ENCODE measurements at places on chromosomes 1 and 21.

DNA sequence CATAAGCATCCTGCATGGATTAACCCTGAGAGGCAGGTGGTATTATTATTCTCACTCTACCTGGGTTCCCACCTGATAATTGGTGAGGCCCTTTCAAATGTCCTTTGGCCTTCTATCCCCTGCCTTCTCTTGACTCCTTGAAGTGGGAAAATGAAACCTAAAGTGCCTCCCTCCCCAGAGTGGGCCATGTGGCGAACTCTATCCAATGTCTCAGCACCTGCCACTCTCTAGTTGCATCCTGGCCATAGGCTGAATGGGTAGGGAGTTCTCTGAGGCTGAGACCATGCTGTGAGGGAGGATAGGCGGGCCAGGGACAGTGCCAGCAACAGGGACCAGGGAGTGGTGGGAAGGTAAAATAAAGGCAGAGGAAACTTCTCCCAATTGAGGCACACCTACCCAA, 35.3 kb downstream of the ELF3 start:
- DNase-seq: no peak

- peak; percentile 40 for DNase-seq
These were observed 68.1 kb downstream of the RPS6KA1 start for GRCh38 chr1:26597629-26598039.

- DNase-seq: no peak
These were observed 67.6 kb upstream of the NEK2 start for GRCh38 chr1:211742889-211743529.

GRCh38 chr1:218718206-218718605, 373.1 kb downstream of the TGFB2 start:
- DNase-seq: no peak

GRCh38 chr21:33300701-33301631, 23.8 kb upstream of the IFNAR1 start:
- no peak for DNase-seq

GRCh38 chr1:169877800-169878491, 15.8 kb downstream of the SCYL3 start:
- no peak for DNase-seq

DNA sequence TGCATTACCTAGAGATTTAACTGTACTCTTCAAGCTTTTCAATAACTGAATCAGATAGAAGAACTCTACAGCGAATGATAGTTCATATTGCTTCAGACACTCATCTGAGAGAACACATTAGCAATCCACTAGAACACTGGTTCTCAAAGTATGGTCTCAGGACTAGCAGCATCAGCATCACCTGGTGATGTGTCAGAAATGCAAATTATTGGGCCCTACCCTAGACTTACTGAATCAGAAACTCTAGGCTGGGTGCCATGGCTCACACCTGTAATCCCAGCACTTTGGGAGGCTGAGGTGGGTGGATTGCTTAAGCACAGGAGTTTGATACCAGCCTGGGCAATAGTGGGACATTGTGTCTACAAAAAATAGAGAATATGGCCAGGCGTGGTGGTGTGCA, 24.9 kb upstream of the GLIS1 start:
- DNase-seq: no peak

- no peak for DNase-seq
These were observed 124.8 kb upstream of the GRIK3 start for GRCh38 chr1:37159102-37159501.

GRCh38 chr1:27144920-27145661, 9.8 kb downstream of the SLC9A1 start:
- no peak for DNase-seq

DNA sequence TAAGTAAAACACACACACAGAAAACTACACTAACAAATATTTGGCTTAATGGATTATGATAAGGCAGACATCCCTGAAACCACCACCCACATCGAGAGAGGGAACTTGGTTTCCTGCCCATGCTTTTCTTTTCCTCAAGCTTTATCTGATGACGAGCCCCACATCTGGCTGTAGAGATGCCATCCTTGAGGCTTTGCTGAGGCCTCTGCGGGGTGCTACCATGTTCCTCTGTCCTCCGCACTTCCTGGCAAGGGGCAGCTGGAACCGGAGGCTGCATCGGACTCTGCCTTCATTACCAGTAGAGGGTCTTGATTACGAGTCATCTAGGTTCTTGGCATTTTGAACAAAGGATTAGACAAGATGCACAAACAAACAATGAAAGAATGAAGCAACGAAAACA, 21.7 kb upstream of the C1orf174 start:
- DNase-seq: no peak

GRCh38 chr1:27299385-27300271, 22.3 kb upstream of the TMEM222 start:
- DNase-seq: peak; percentile 78

DNA sequence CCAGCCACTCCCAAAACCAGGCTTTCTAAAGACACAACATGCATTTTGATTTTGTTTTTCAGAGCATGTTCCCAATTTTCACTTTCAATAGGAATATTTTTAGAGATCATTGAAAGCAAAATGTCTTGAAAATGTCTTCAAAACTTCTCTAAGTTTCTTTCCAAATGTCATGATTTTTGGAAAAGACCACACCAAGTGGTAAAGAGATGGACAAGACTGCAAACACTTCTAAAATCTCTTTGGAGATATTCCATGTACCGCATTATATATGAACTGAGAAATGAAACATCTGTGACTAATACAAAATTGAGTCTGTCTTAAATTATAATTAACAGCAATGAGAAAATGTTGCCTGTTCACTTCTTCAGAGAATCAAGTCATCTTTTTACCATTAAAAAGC, 418.0 kb upstream of the PKN2 start:
- DNase-seq: no peak

- DNase-seq: no peak
These were observed 406.2 kb downstream of the TGFB2 start for GRCh38 chr1:218751208-218751948.

- no peak for DNase-seq
These were observed 2.7 kb downstream of the POU2F1 start for GRCh38 chr1:167223144-167224103.

GRCh38 chr21:25420831-25421230, 186.4 kb downstream of the MRPL39 start:
- DNase-seq: no peak

DNA sequence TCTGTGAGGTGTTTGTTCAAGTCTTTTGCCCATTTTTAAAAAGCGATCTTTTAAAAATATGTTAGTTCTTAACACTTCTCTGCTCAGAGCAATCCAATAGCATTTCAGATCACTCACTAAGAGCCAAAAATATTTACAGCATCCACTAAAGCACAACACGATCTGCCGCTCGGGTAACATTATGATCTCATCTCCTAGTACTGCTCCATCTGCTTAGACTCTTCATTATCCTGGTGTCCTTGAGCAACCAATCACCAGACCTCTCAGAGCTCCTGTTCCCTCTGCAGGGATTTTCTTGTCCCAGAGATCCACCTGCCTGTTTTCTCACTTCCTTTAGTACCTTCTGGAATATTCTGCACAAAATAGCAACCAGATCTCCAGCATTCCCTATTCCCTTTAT, 235.3 kb upstream of the ESRRG start:
- DNase-seq: no peak

DNA sequence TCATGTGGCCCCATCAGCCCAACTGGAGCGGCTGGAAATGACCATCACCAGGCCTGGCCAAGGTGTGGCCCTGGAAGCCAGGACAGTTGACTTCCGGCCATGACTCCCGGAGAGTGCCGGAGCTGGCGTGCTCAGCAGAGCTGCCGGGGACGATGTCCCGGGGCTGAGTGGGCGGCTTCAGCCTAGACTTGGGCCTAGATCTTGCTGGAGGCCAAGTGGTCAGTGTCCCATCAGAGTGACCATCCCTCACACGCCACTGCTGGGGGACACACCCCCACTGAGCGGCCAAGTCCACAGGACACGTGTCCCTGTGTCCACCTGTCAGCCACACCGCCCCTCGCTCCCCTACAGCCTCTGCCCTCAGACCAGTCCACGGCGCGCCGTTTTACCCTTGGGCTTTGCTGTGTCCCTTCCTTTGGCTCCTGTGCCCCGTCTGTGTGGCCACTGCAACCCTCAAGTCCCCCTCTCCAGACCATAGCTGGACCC, 4.0 kb downstream of the FAAP20 start:
- no peak for DNase-seq

DNA sequence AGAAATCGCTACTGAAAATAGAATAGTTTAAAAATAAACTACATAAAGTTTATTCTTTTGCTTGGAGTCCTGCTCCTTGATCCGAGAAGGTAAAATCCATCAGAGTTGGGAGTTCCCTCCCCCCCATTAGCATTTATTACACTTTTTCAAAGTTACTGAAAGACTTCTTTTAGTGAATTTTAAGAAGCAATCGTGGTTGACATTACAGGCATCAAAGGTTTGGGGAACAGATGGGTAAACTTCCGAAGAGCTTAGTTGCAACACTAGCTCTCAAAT, 31.0 kb upstream of the NFIA start:
- no peak for DNase-seq

GRCh38 chr1:179327679-179328078, 34.1 kb downstream of the SOAT1 start:
- no peak for DNase-seq

DNA sequence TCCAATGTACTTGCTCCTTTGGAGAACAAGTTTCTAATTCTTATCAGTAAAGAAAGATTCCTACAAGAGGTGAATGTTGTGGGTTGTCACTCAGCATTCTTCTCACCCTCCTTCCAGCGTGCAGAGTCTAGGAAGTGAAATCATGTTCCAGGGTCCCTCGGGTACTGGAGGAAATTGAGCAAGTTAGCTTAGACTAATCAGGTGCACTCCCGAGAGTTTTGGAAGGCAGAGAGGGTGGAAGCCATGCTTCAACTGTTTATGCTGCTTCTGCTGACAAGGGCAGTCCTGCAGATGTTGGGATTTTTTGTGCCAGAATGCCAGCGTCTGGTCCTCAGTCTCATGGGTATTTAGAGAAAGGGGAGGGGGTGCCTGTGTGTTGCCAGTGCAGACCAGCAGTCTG, 5.3 kb upstream of the C1orf115 start:
- DNase-seq: no peak

- no peak for DNase-seq
These were observed 123.7 kb downstream of the S1PR1 start for GRCh38 chr1:101360506-101360905.

GRCh38 chr1:151852733-151853132, 779 bp downstream of the THEM5 start:
- no peak for DNase-seq

DNA sequence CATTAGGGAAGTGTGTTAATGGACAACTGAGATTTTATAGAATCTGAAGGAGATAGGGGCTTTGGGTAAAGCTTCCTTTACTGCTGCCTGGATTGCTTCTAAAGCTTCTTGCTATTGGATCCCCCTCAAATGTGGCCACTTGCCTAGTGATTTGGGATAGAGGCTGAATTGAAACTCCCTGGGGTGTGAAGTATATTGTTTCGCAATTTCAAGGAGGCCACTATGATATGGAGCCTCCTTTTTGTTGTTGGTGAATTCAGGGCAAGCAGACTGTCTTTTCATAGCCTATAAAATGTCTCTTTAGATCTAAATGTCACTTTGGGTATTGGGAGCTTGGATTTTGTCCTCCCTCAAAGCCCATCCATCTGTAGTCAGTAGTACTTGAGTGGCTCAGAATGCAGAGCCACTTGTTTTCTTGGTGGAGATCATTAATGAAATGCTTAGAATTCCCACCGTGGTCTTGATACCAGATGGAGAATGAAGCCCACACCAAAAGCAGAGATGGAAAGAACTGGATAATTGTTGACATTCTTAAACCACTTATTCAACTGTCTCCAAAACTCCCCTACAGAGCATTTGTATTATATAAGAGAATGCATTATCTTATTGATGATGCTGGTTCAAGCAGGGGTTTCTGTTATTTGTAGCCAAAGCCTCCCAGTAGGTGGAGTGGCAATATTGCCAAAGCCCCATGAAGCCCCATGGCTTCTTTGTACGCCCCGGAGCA, 144.3 kb upstream of the KCNE2 start:
- no peak for DNase-seq

- no peak for DNase-seq
These were observed 640.4 kb downstream of the USP25 start for GRCh38 chr21:16370186-16370585.

DNA sequence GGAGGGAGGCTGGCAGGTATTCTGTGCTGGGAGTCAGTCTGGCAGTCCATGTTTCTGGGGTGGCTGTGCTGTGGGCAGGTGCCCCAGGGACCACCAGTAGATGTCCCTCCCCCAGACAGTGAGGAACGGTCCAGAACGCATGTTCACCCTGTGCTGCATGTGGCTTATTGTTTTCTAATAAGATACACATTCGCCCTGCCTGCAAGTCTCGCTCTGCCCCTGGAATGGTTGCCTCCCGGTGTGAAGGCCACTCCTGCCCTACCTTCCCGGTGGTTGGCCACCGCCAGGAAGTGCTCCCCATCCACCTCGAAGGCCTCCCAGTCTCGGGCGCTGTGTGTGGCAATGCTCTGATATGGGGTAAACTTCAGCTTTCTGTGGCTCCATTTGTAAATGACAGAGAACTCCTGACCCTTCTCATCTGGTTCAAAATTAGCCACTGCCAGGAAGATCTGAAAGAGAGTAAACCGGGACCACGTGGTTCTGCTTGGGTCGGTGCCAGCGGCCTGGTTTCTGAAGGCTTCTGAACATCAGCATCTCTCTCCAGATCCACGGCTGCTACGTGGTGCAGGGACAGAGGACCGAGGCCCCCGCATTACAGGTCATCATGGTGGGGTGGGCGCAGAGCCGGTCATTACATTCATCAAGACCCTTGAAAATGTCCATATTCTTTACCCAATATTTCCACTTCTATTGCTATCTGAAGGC, 14.5 kb downstream of the KRTAP10-1 start:
- DNase-seq: no peak

Data from neural progenitor cell (in vitro differentiated cells).